ENCODE measurements at places on chromosomes 13 and 19.
A peak's percentile ranks its signal among the peaks of the same experiment; 100 is the strongest.

- DNase-seq: no peak
Observed at GRCh38 chr19:1871140-1871597, 7.8 kb upstream of the KLF16 start.

DNA sequence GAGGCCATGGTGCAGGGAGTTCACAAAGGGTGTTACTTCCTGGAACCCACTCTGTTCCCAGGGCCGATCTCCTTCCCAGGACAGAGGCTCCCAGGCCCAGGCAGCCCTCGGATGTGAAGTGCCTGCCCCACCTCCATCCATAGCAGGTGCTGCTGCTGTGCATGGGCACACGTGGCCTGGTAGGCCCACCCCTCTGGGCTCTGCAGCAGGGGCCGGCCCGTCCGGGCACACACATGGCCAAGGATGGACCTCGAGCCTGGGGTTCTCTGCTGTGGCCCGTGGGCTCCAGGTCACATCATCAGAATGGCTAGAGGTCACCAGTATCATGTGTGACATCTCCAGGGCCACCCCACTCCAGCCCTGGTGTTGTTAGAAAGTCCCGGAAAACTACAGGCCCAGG, 71.8 kb downstream of the GADD45B start:
- no peak for DNase-seq

GRCh38 chr13:103194871-103195270, 128.7 kb upstream of the SLC10A2 start:
- no peak for DNase-seq

GRCh38 chr13:95874286-95874685, 178.9 kb downstream of the UGGT2 start:
- DNase-seq: no peak

DNA sequence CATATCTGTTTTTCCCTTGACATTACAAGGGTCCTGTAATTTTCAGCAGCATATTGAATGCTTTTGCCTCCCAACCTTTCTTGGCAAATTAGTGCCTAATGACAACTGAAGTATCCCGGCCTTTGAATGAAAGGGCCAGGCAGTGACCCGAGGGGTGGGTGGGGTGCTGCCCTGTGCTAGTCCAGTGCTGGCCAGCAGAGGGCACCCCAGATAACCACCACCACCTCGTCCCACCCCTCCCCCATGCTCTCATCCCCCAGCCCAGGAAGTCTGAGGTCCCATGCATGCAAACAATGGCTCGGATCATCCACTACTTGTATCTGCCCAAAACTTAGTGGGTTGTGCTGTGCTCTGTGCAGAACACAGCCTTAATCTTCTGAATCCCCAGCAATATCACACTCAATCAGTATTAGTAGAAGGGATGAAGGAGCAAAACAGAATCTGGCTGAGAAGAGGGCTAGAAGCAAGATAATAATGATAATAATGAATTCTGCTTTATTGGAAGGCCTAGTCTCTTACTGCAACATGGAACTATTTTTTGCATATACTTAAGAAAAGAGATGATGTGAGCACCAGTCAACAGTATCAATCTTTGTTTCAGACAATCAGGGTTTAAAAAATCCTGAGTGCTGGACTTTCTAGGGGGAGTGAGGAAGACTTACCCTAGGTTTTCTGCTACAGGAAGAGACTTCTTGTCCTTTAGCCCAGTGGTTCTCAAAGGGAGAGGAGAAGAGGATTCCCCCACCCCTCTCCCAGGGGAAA, 3.8 kb downstream of the ATP12A start:
- peak; percentile 42 for DNase-seq

DNA sequence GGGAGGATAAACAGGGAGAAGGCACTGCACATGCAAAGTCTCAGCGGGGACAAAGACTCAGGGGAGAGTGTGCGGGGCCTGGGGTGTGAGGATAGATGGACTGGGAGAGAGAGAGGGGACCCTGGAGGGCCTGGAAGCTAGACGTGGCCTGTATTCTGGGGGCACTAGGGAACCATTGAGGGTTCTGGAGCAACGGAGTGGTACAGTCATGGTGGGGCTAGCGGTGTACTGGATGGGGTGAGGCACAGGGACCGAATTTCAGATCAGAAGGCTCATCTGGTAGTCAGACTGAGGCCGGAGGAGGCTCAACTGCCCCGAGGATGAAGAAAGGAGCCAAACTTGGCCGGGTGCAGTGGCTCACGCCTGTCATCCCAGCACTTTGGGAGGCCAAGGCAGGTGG, 8.0 kb upstream of the SBNO2 start:
- no peak for DNase-seq

DNA sequence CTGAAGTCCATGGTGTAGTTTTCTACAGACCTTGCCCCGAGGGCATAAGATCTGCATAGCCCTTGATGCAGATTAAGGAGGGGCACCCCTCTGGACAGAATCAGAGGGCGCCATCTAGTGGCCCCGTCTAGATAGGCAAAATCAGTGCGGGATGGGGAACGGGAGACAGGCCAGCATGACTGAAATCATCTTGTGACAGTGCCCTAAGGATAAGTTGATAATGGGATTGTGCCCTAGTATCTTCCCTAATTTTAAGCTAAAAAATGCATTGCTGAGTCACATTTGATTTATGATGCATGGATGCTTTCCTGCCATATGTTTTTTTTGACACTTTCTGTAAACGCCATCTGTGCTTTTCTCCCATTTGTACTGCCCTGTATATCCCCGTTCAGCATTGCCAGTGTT, 19.0 kb upstream of the GPI start:
- DNase-seq: peak; percentile 68

GRCh38 chr13:27929868-27930267, 10.1 kb downstream of the PDX1 start:
- no peak for DNase-seq

DNA sequence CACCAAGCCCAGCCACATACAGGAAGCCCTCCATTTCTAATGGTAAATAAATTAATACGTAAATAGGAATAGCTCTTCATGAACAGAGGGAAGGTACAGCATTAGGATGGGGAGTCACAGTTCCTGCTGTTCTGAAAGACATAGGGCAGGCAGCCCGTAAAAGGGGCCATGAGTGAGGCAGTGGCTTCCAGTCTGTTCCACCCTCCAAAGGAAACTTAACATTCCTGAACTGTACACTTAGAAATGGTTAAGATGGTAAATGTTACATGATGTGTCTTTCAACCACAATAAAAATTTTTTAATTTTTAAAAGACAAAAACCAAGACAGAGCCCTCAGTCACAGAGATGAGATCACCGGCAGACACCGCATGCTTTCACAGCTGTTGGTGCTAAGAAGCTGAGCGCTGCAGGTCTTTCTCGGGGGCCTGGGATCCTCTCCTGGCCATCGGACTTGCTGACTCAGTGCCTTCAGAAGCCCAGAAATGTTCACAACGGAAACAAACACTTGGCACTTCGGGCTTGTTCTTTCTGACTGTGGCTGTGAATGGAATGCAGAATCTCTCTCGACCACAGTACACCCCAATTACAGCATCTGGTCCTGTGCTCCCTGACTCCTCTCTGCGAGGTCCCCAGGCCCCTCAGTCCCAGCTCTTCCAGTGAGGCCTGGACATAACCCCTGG, 36.4 kb downstream of the EPS15L1 start:
- no peak for DNase-seq

DNA sequence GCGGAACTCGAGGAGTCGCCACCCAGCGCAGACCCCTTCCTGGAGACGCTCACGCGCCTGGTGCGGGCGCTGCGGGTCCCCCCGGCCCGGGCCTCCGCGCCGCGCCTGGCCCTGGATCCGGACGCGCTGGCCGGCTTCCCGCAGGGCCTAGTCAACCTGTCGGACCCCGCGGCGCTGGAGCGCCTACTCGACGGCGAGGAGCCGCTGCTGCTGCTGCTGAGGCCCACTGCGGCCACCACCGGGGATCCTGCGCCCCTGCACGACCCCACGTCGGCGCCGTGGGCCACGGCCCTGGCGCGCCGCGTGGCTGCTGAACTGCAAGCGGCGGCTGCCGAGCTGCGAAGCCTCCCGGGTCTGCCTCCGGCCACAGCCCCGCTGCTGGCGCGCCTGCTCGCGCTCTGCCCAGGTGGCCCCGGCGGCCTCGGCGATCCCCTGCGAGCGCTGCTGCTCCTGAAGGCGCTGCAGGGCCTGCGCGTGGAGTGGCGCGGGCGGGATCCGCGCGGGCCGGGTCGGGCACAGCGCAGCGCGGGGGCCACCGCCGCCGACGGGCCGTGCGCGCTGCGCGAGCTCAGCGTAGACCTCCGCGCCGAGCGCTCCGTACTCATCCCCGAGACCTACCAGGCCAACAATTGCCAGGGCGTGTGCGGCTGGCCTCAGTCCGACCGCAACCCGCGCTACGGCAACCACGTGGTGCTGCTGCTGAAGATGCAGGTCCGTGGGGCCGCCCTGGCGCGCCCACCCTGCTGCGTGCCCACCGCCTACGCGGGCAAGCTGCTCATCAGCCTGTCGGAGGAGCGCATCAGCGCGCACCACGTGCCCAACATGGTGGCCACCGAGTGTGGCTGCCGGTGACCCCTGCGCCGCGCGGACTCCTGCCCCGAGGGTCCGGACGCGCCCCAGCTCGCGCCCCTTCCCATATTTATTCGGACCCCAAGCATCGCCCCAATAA, 2.3 kb downstream of the AMH start:
- DNase-seq: no peak

DNA sequence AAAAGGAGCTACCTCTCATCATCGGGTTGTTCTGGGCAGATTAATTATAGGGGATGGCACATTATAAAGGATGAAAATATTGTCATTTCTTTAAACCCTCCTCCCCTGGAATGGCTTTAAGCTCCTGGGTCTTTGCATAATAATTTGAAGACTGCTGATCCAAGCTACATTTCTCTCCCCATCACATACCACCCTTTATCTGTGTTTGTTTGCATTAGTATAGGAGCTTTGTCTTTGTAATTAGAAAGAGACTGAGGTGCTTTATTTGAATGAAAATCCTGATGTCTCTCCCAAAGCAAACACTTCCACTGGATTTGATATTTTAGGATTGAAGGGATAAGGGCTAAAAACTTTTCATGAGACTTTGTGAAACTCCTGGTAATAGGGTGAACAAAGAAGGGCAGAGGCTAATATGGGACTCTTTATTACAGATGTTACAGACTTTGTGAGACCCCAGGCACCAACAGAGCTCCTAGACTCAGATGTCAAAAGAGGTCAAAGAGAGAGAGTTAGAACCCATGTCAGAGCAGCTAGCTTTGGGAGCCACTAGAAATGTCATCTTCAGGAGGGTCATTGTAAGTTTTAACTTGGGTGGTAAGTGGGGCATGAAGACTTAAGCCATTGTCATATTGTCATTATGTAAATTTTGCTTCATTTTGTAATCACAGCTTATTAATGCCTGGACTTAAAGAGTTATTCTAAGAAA, 75.3 kb upstream of the RXFP2 start:
- DNase-seq: no peak

DNA sequence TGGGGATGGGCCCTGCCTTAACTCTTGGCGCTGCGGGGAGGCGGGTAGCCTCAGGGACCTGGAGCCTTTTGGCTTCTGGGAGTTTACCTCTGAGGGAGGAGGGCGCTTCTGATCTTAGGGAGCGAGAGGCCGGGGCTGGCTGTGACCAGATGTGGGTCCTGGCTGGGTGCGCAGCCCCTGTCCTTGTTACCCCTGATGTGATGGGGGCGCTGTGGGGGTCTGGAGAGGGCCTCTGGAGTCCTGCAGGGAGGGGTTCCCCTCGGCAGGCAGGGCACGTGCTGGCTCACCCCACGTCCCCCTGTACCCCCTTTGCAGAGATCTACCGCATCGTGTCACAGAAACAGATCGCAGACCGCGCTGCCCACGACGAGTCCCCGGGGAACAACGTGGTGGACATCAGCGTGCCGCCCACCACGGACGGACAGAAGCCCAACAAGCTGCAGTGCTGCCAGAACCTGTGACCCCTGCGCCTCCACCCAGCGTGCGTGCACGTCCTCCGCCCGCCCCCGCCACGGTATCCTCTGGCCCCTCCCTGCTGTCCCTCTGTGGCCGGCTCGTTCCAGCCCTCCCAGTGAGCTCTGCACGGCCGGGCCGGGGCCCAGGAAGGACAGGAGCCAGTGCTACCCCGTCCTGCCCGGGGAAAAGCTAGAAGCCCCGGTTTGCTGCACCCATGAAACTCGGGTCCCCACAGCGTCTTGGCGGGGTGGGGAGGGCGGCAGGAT, 9.8 kb upstream of the MARCHF2 start:
- no peak for DNase-seq

- DNase-seq: no peak
Observed at GRCh38 chr13:98519976-98520375, 56.9 kb downstream of the STK24 start.
